NCI-H226 (cell line): ENCODE measurements at places on chromosomes 4 and X.
A peak's percentile ranks its signal among the peaks of the same experiment; 100 is the strongest.

DNA sequence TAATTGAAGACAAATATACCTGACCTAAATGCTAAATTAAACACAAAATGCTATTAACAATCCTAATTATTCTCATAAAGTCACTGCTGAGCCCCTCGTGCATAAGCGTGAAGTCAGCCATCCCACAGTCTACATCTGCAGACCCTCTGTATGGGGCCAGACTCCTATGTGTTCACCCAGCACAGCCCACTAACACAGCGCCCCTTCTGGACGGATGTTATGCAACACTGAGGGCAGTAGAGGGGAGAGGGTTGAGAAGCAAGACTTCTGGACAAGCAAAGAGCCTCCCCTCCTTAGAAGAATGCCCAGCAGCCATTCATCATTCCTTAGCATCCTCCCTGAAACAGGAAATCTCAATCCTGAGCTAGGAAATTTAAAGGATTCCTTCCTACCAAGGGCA, 7.9 kb downstream of the TRPC3 start:
- DNase-seq: no peak

- peak; percentile 49 for DNase-seq
Measured at GRCh38 chrX:154730253-154730891, 20.5 kb downstream of the GAB3 start.

GRCh38 chr4:6308899-6309643, 39.4 kb downstream of the WFS1 start:
- DNase-seq: no peak

DNA sequence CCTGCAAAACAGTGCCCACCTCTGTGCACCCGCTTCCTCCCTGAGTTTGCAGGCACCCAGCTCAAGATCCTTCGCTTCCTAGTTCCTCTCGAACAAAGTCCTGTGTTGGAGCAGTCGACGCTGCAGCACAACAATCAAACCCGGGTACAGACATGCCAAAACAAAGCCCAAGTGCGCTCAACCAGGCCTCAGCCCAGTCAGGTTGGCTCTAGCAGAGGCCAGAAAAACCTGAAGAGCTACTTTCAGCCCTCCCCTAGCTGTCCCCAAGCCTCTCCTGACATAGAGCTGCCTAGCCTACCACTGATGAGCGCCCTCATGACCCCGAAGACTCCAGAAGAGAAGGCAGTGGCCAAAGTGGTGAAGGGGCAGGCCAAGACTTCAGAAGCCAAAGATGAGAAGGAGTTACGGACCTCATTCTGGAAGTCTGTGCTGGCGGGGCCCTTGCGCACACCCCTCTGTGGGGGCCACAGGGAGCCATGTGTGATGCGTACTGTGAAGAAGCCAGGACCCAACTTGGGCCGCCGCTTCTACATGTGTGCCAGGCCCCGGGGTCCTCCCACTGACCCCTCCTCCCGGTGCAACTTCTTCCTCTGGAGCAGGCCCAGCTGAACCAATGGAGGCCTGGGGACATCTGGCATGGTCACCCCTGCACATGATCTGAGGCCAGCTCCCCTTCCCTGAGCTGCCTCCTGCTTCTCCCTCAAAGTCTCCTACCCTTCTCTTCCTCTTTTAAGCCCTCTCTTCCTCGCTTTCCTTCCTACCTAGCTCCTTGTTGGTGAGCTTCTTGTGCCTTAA, 6.9 kb downstream of the APEX2 start:
- no peak for DNase-seq

DNA sequence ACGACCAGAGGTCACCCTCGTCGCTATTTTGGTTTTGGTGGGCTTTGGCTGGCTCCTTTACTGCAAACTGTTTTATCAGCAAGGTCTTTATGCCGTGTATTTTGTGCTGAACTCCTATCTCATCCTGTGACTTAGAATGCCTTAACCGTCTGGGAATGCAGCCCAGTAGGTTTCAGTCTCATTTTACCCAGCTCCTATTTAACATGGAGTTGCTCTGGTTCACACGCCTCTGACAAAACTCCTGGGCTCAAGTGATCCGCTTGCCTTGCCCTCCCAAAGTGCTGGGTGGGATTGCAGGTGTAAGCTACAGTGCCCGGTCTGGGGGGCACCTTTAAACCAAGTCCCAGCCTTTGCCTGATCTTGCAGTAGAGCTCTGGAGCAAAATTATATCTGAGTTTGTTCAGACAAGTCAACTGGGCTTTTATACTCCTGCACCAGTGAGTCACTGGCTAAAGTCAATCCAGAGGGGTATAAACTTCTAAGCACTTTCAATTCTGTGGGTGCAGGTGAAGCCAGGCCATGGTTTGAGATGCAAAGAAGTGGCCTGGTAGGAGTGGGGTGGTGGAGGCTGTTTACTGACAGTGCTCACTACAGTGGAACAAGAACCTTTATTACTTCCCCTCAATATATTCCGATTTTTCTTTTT, 50.2 kb downstream of the MGST2 start:
- DNase-seq: no peak

DNA sequence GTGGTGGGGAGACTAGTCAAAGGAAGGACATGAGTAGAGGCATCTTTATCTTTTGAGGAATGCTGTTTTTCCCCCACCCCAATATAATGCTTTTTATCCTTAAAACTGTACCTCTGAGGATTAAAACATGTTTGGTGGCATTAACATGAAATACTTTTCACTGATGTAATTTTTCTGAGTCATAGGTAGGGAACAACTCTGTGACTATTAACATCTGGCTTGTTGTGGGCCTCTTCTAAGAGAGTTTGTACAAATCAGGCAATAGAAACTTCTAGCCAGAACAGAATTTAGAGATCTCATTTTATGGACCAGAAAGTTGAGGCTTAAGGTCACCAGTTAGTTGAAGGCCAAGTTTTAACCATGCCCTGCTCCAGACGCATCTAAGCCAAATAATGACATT, 207.6 kb downstream of the SOX3 start:
- no peak for DNase-seq

- DNase-seq: no peak
Measured at GRCh38 chr4:81903212-81903611, 431.5 kb upstream of the RASGEF1B start.

- peak; percentile 51 for DNase-seq
Measured at GRCh38 chr4:154073107-154073822, 284.4 kb upstream of the SFRP2 start.

DNA sequence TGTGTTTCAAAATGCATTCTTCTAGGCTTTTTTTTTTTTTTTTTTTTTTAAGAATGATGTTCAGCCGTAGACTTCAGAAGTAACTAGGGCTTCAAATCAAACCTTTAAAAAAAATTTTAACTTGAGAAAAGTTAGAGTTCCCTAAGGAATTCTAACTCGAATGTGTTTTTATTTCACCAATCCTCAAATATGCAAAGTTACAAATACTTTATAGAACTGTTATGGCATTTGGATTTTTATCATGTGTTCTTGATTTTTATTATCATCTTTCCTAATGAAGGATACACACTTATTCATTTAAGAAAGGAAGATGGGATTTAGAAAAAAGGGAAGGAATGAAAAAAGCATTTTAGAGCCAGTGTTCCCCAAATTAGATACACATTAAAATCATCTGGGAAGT, 200.6 kb upstream of the LDB2 start:
- no peak for DNase-seq

DNA sequence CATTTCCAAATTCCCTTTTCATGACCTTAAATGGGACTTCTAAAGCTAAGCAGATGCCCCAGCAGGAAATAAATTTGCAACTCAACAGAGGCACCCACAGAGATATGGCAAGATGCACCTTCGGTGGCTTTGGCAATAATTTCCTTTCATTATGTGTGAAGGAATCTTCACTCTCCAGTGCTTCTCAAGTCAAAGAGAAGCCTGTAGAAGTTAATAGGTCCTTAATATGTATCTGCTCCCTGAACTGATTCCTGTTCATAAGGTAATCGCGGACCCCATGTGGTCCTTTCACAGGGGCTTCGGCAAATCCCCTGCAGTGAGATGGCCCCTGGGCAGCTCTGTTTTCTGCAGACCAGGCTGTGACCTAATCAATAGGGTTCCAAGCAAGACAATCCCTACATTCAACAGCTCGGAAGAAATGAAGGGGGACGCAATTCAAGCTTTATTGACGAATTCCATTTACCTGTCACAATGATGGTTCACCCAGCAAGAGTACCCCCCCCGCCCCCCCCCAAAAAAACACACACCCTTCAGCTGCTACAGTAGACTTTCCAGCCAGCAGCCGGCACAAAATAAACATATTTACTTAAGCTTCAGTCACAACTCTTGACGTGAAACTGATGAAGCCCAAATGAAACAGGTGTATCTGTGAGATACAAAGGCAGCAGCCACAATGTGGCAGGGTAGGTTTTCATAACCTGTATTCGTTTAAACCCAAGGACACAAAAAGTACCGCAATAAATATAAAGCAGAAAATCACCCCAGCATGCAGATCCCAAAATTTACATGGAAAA, 35.3 kb downstream of the FAT1 start:
- DNase-seq: no peak

GRCh38 chr4:106032851-106033286, 137.6 kb downstream of the NPNT start:
- peak; percentile 50 for DNase-seq

DNA sequence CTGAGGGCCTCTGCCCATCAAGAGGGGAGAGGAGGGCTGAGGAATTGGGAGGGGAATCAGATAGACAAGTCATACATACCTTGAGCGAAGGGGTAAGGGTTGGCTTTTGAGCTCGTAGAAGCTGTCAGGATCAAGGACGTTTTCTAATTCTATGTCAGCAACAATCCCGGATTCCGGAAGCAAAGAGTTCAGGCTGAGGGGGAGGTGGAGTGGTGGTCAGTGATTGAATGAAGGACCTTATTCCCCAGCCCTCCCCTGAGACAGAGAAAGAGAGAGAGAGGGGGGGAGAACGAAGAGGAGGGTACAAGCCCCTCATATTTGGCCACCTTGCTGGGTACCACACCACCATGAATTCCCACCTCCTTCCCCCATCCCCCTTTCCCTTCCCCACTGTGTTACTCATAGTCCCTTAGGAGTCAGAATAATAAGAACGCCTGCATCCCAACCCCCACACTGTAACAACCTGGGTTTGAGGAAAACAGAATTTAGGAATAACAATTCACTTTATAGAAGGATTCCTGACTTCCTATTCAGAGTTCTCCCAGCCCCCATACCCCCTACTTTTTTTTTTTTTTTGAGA, 2.7 kb downstream of the TFE3 start:
- peak; percentile 36 for DNase-seq

GRCh38 chr4:169231647-169232262, 39.0 kb downstream of the SH3RF1 start:
- no peak for DNase-seq

DNA sequence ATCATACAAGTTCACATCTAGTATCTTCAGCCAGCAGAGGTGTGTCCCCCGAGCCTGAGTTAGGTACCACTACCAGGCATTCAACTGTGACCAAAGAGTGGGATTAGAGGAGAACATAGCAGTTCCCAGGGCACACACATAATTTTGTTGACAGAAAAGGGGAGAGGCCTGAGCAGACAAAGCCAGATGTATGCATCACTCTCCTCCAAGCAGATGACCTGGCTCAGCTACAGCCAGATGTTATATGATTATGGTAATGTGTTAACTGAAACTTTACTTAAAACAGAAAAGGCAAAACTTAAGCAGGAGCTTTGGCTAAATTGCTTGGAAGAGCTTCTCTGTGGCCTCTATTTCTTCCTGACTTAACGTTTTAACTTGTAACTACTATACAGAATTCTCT, 88.9 kb downstream of the CC2D2A start:
- no peak for DNase-seq

GRCh38 chrX:22963196-22963595, 36.6 kb upstream of the DDX53 start:
- no peak for DNase-seq

GRCh38 chrX:68692651-68693050, 45.2 kb downstream of the STARD8 start:
- peak; percentile 44 for DNase-seq

- no peak for DNase-seq
Measured at GRCh38 chr4:152016303-152016620, 255.5 kb upstream of the GATB start.

DNA sequence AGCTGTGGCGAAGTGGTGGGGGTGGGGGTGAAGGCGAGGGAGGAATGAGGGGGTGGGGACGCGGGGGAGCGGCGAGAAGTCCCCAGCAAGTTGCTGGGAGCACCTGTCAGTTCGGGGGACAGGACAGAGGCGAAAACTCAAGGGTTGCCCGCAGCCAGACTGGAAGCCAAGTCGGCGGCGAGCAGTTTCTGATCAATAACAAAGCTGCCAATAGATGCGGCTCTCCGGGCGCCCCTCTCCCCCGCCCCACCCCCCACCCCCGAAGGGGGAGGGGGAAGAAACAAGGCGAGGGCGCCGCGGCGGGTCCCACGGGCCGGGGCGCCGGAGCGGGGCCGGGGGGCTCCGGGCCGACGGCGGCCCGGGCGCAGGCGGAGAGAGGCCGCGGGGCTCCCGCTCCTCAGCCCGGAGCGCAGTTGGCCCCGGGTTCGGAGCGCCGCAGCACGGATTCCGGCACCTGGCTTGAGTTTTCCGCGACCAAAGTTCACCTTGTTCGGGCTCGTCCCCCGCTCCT, 379 bp downstream of the PDGFC start:
- DNase-seq: no peak

DNA sequence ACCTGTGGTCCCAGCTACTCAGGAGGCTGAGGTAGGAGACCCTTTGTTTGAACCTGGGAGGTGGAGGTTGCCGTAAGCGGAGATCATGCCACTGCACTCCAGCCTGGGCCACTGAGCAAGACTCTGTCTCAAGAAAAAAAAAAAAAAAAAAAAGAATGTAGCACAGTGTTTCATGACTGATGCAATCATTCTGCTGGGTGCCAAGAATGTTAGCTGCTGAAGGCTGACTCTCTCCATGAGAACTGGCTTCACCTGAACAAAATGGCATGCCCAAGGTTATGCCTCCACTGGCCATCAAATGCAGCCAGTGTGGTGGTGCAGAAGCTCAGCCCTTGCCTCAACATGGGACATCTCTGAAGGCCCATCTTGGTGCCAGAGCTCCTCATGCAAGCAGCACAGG, 412.1 kb downstream of the ADAM29 start:
- DNase-seq: no peak

DNA sequence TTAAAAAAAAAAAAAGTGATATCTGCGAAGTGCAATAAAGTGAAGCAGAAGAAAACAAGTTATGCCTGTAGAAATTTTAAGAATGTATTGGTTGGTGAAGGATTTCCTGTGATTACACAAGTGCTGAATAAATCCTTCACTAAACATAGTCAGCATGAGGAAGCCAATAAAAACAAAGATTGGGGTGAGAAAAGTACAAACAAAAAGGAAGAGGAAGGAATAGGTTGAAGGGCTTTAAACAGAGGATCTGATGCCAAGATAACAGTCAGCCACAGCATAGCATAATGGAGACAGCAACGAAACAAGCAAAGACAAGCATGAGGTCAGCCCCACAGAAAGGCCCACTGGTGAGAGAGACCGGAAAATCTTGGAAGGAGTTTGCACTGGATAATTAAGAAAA, 372.2 kb downstream of the ADAM29 start:
- DNase-seq: no peak

DNA sequence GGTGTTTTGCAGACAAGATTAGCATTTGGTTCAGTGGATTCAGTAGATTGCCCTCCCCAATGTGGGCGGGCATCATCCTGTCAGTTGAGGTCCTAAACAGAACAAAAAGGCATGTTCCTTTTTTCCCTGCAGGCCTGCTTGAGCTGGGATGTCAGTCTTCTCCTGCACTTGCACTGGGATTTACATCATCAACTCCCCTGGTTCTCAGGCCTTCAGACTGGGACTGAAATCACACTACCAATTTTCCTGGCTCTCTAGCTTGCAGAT, 278.9 kb upstream of the FTHL17 start:
- DNase-seq: no peak

- DNase-seq: no peak
Measured at GRCh38 chrX:110293658-110294057, 24.2 kb downstream of the AMMECR1 start.

GRCh38 chr4:83342476-83342875, 7.8 kb upstream of the HPSE start:
- DNase-seq: no peak
